ENCODE measurements at places on chromosomes 6 and 20. TPM values are rescaled to one million over a fixed set of nuclear protein-coding genes. Genes with fewer than 3 reads are reported as not detected.
A peak's percentile ranks its signal among the peaks of the same experiment; 100 is the strongest.

Gene ABHD16B
- total RNA-seq, result not detected

Gene TLDC2
- not detected for total RNA-seq

Gene OPRM1
- not detected for total RNA-seq

DNA sequence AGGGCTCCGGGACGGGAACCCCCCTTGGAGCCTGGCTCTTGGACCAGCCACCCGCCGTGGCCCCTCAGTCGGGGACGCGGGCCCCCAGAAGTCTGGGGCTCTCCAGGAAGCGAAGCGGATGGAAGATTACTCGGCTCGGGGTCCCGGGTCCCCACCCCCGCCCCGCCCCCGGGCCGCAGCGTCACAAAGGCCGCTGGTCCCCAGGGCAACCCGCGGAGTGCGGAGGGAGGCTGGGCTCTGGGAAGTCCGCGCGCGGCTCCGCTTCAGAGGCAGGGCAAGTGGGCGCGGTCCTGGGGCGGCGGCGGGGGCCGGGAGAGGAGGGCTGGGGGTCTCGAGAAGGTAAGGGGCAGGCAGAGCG, at the start of gene FNDC11:
Gene FNDC11, plus strand, starts transcription at position 227 of the 358 bp plus-strand sequence. CDS start 1,505 bp downstream, outside the sequence.
- H3K4me3 ChIP-seq, result peak within 1 kb of the TSS; percentile 61
- no peak for DNase-seq
- H3K27me3 ChIP-seq, result no peaks in the 10 kb centered on the region

DNA sequence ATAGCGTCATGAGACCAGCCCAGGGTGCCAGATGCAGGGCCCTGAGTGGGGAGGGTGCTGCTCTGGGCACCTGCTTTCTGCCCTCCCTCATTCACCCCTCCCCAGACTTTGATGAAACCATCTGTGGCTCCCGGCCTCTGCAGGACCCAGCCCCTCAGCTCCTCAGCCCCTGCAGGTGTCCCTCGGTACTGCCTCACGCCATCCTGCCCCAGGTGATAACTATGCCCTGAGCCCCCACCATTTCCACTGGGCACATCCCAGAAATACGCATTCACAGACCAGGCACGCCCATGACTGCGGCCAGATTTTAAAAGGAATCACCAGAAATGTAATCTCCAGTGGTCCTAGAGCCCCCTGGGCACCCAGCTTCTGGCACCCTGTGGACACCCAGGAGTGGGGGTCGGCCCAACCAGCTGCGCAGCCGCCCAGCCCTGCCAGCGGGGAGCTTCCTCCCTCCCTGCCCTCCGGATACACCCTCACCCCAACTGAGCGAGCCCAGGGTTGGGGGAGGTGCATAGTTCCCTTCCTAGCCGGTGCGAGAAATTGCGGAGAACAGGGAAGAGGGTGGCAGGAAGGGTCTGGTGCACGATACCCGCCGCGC, 615 bp upstream of the NTSR1 start:
- no peak overlapping the region for H3K4me3 ChIP-seq
- peaks cover 5% of the 10 kb centered on the region for H3K4me1 ChIP-seq
- no peaks in the 10 kb centered on the region for H3K36me3 ChIP-seq
- no peak for DNase-seq
- H3K27ac ChIP-seq, result no peak overlapping the region

- H3K27ac ChIP-seq, result no peak overlapping the region
- H3K4me1 ChIP-seq, result no peaks in the 10 kb centered on the region
- no peaks in the 10 kb centered on the region for H3K27me3 ChIP-seq
- DNase-seq, result no peak
These were observed 66.5 kb downstream of the BANF2 start for GRCh38 chr20:17766226-17766625.

- H3K4me3 ChIP-seq, result no peak overlapping the region
- no peak overlapping the region for H3K27ac ChIP-seq
- no peaks in the 10 kb centered on the region for H3K4me1 ChIP-seq
- DNase-seq, result no peak
- H3K27me3 ChIP-seq, result no peaks in the 10 kb centered on the region
These were observed 35.3 kb downstream of the TAF11 start for GRCh38 chr6:34852406-34853085.

DNA sequence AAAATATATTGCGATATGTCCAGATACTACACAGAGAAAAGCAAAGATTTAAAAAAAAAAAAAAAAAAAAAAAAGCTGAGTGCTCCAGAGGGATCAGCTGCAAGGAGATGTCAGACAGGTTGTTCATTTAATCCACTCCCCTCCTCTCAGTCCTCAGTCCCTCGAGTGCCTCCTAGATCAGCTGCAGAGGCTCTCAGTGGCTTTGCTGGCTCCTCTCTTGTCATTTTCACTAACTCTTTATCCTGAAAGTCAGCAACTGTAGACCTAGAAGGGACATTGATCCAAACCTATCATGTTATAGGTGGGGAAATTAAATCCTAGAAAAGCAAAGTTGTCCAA, 61.6 kb downstream of the KIAA0319 start:
- no peak for DNase-seq
- H3K4me3 ChIP-seq, result no peak overlapping the region

DNA sequence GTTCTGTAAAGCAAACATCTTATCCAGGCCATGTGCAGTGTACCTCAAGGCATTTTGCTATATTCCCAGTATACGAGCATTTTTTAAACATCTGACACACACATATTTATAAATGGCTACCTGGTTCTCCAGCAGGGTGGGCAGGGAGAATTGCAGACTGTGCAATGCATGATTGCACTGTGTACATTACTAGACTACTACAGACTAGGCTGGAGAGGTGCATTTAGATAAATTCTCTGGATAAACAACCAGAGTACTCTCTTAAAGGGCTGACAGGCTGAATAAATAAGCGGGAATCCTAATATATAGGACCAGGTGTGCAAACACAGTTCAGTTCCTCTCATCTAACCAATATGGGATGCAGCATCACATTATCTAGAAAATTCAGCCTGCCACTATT, 428.3 kb upstream of the ARID1B start:
- no peaks in the 10 kb centered on the region for H3K27me3 ChIP-seq
- H3K27ac ChIP-seq, result no peak overlapping the region
- H3K4me1 ChIP-seq, result no peaks in the 10 kb centered on the region
- no peak overlapping the region for H3K4me3 ChIP-seq
- DNase-seq, result no peak

DNA sequence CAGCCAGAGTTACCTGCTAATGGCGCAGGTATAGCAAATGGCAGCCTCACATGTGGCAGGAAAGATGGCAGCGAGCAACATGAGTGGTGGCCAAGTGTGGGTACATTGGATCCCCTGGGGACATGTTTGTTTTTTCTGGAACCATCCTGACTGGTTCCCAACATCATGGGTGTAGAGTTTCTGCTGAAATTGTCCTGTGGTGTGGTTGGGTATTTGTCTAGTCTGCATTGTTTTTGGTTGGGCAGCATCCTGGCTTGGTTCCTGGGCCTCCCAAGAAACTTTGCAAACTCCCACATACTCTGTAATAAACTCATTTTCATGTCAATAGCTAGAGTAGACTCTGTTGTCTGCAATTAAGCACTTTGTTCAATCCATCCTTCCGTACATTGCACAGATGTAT, 282.6 kb downstream of the CDC5L start:
- no peak overlapping the region for H3K27ac ChIP-seq
- no peaks in the 10 kb centered on the region for H3K27me3 ChIP-seq
- DNase-seq, result no peak
- no peaks in the 10 kb centered on the region for H3K4me1 ChIP-seq
- H3K4me3 ChIP-seq, result no peak overlapping the region

- no peak overlapping the region for H3K4me3 ChIP-seq
- no peaks in the 10 kb centered on the region for H3K36me3 ChIP-seq
- peaks cover 3% of the 10 kb centered on the region for H3K27me3 ChIP-seq
- no peaks in the 10 kb centered on the region for H3K4me1 ChIP-seq
These were observed 59.0 kb upstream of the TPD52L1 start for GRCh38 chr6:125094563-125094962.

Data from CD8-positive, alpha-beta memory T cell (primary cell).